ENCODE measurements at places on chromosomes 4 and X.
A peak's percentile ranks its signal among the peaks of the same experiment; 100 is the strongest.

DNA sequence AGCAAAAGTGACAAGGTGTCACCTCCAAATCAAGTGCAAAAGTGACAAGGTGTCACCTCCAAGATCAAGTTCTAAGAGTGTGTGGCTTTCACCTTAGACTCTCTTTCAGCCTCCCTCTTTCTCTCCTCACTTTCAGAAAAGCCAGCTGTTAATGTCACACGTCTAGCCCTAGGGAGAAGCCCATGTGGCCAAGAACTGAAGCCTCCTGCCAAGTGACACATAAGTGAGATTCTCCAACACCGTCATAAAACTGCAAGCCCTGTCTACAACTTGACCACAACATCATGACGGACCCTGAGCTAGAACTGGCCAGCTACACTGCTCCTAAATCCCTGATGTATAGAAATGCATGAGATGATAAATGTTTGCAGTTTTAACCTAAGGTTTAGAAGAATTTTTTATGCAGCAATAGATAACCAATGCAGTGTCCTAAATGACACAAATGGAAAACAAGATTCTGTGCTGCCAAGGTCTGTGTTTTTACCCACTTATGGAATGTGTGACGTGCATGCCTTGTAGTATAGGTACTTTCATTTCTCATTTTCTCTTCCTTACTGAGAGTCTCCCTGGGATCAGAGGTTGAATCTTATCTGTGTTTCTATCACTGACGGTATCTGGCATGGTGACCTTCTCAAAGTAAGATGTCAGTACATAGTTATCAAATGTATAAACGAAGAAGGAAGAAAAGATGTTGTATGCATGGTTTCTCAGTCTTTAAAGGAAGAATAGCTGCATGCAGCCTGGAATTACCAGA lies 25.0 kb downstream of the NLGN4X start:
- DNase-seq = no peak

DNA sequence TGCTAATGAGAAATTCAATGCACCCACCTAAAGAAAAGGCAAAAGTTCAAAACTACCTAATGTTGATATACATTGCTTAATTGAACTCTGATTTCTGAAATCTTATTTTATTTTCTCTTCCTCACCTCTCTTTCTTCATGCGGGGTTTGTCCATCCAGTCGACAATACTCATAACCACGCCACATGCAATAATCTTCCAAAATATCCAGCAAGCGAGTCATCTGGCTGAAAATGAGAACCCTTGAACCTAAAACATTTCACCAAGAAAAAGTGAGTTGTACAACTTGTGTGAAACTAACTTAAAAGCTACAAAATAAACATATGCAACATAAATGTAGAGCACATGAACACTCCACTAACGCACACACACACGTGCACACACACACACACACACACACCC lies 26.7 kb downstream of the SMARCA1 start:
- no peak for DNase-seq

DNA sequence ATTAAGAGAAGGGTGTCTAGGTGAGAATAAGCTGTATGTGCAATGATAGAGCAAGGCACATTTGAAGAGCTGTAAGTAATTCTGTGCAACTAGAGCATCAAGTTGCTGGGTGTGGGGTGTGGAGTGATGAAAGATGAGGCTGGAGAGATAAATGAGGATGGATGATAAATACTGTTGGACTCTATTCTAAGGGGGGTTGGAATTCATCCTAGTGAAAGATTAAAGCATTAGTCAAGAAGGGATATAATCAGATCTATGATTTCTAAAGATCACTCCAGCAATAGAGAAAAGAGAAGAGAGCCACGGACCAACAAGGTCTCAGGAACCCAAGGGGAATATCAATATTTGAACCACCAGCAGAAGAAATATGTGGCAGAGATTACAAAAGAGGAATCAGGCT lies 415.0 kb upstream of the RPS6KA3 start:
- no peak for DNase-seq

DNA sequence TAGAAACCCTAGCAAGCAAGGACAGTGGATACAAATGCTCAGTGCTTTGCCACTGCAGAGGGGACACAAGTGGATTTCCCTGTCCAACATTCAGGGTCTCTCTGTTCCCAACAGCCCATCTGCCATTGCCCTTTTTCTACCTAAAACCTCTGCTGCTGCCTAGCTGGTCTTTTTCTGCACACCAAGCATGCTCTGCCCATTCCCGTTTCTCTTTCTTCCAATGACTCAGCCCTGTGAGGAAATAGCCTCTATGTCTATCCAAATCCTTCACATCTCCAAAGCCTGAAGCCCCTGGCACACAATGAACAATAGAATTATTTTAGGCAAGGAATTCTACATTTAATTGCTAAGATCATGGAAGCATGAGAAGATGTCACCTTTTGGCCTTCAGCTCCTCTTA lies 5.7 kb upstream of the AMELX start:
- DNase-seq = no peak

GRCh38 chrX:18354369-18355223 lies at the start of gene SCML2:
SCML2 (minus strand) TSS chrX:18354688; CDS start chrX:18334071, 20,617 bp downstream.
- no peak for DNase-seq

GRCh38 chr4:77819404-77819842 lies 255 bp upstream of the CNOT6L start:
- DNase-seq = no peak

- no peak for DNase-seq
These were observed 338.9 kb downstream of the DHX15 start for GRCh38 chr4:24245491-24245820.

GRCh38 chr4:56007154-56007553 lies 58.4 kb downstream of the CEP135 start:
- DNase-seq = no peak

GRCh38 chr4:160819791-160820190 lies 1344.0 kb downstream of the FSTL5 start:
- DNase-seq = no peak

GRCh38 chrX:16825264-16826035 lies 39.2 kb downstream of the TXLNG start:
- peak; percentile 81 for DNase-seq

DNA sequence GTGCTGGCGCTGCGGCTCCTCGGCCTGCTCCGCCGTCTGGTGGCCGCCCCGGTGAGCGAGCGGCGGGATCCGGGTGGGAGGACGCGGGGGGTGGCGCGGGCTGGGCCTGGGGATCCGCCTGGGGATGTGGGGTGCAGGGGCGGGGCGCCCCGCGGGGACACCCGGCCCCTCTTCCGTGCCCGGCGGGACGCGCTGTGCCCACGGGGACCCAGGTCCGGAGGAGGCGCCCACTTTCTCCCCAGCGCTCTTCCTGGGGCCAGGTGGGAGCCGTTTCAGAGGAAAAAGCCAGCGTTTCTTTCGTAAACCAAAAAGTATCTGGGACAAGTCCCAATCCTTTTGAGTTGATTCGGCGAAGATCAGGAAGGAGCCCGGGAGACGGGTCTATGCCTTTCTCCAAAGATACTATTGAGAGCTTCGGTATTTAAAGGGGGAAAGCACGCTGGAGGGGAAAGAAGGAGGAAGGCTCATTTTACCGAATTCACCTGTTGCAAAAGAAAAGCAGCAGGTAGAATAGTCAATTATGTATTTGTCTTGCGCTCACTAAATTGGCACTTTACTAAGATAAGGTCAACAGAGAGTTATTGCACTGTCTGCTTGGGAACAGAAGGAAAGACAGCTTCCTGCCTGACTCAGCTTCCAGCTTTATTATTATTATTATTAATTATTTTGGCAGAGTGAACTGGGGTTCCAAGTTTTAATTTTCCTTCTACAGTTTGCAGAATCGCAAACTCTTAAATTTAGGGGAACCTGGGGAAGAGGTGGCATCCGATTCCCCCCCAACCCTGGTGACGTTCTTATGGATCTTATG lies 81.5 kb upstream of the CD99 start:
- no peak for DNase-seq

DNA sequence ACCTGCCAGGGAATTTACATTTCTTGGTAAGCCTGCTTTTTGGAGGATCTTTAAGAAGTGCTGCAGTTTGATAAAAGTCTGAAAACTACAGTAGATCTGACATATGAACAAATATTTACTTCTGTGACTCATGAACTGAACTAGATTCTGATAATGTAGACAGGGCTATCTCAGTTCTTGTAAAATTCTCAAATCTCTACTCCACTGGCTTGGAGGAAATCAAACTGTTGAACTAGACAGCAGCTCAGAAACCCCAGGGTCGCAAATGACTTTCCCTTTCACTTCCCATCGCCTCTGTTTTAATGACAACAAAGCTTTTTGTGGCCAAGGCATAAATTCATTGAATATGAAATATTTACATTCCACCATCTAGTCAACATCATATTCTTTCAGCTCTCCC lies 15.4 kb upstream of the OCIAD1 start:
- no peak for DNase-seq

GRCh38 chr4:1572010-1572385 lies 112.1 kb downstream of the FAM53A start:
- DNase-seq = no peak

GRCh38 chrX:69138512-69138911 lies 26.7 kb downstream of the PJA1 start:
- DNase-seq = no peak

GRCh38 chr4:38328989-38329729 lies 334.8 kb upstream of the KLF3 start:
- no peak for DNase-seq

GRCh38 chr4:184755278-184755677 lies 21.4 kb upstream of the CENPU start:
- no peak for DNase-seq

DNA sequence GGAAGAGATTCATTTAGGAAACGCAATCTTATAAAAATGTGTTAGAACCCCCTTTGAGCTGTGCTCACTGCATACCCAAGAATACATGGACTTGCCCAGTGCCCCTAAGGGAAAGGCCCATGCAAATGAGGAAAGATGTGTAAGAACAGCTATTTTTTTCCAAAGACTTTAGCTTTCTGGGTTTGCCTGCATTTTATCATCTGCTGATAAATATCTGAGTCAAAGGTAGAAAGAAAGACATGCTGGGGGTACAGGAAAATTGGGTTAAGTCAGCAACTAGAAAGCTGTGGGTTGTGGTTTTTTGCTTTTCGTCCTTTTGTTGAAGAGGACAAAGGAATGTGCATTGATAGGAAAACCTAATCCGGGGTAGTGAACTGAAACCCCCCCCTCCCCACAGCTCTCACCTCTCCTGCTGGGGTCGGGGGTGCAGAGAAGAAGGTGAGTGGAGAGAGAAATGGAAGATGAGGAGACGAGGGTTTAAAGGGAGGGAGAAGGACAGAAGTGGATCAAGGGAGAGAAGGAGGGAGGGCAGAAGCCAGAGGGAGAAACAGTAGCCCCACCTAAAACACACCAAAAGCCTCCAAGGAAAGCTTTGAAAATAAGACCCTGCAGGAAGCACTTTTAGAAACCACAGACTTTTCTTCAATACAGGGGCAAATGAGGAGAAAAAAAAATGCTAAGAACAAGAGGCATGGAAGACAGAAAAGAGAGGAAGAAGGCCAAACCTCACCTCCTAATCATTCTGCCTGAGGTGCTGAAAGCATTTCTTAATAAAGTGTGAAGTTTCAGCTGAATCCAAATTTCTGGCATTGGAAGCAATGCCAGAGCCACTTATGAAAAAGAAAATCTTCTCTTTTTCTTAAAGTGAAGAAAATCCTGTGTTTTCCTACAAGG lies 49.3 kb downstream of the KDR start:
- no peak for DNase-seq

GRCh38 chr4:166121897-166122296 lies 248.9 kb downstream of the TLL1 start:
- DNase-seq = no peak

- DNase-seq = no peak
These were observed 483.0 kb upstream of the NDST4 start for GRCh38 chr4:115596265-115597001.

- DNase-seq = no peak
These were observed 566.4 kb upstream of the DIPK2B start for GRCh38 chrX:45766981-45767501.

- no peak for DNase-seq
These were observed 10.9 kb upstream of the PGM2 start for GRCh38 chr4:37815591-37815990.

GRCh38 chr4:154961263-154961662 lies 180.2 kb downstream of the RBM46 start:
- no peak for DNase-seq
